ENCODE measurements at places on chromosomes 2 and 18.

DNA sequence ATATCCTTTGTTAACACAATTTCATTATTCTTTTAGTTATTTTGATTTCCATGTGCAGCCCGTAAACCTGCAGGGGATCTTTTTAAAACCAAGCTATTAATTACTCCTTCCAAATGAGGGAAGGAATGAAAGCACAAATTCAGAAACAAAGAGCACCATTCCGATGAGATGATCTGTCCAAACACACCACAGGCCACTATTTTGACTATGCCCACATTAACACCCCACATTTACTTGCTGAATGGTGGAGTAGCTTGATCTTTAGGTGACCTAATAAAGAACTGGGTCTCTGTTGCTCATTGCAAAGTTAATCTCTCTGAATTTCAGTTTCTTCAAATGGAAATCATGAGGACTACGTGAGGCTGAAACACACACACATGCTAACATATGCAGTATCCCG, 218.0 kb downstream of the IRS1 start:
- DNase-seq = peak; percentile 50

GRCh38 chr2:134314202-134314601, 60.3 kb downstream of the MGAT5 start:
- DNase-seq = no peak

DNA sequence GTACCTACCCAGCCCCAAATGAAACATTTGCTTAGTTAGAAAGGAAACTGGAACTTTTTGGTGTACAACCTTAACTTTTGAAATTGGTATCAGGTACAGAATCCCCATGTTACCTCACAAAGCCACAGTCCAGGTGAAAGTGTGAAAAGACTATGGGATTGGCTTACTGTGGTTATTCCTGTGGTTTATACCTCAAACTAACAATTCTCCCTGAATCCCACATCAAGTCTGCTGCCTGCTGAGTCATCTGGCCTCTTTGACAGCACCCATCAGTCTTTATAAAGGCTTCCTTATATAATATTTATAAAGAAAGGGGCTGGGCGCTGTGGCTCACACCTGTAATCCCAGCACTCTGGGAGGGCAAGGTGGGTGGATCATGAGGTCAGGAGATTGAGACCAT, 164.6 kb downstream of the TMEM247 start:
- peak; percentile 53 for DNase-seq

GRCh38 chr2:30505500-30506180, 58.6 kb downstream of the LCLAT1 start:
- DNase-seq = no peak

DNA sequence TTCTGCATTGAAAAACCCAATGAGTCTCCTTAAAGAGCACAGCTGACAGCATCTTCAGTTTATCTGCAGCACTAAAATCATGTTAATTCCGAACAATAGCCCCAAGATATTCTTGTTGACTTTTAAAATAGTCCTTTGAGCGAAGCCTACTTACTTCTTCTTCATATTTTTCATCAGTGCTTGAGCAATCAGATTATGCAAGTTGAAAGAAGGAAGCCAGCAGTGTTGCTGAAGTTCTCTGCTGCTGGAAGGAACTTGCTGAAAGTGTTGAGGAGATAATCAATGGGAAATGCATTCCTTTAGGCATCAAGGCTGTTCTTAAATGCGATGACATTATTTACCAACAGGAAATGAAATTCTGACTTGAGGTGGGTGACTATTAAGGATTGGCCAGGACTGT, 105.9 kb upstream of the SNTG2 start:
- no peak for DNase-seq

DNA sequence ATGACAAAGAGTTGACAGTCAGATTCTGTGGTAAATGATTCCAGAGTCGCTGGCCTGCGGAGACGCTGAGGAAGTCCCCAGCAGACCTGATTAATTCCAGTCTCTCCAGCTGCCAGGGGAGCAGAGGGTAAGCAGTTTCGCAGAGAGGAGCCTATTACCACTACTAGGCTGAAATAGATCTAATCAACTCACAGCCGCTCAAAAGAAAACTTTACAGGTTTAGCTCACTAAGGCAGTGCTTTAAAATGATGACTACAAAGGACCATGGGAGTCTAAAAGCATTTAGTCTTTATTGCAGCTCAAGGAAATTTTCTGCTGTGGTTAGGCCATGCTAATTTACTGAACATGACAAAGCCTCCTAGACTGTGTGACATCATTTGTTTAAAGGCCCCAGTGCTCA, 445.6 kb upstream of the POU3F3 start:
- peak; percentile 17 for DNase-seq

GRCh38 chr2:62577994-62578781, 72.2 kb upstream of the TMEM17 start:
- DNase-seq = peak; percentile 96

- DNase-seq = no peak
Observed at GRCh38 chr2:169023161-169023560, 8.0 kb downstream of the ABCB11 start.

- peak; percentile 14 for DNase-seq
Observed at GRCh38 chr18:13036622-13037320, 45.6 kb downstream of the CEP192 start.

GRCh38 chr18:75638223-75638775, 210.8 kb upstream of the SMIM21 start:
- DNase-seq = peak; percentile 91

- peak; percentile 13 for DNase-seq
Observed at GRCh38 chr2:203451689-203452088, 83.4 kb downstream of the RAPH1 start.
